NCI-H510A (cell line): ENCODE measurements at places on chromosomes 11 and 22.

GRCh38 chr11:62671236-62671607 is 251 bp upstream of the UQCC3 start:
- DNase-seq = no peak

DNA sequence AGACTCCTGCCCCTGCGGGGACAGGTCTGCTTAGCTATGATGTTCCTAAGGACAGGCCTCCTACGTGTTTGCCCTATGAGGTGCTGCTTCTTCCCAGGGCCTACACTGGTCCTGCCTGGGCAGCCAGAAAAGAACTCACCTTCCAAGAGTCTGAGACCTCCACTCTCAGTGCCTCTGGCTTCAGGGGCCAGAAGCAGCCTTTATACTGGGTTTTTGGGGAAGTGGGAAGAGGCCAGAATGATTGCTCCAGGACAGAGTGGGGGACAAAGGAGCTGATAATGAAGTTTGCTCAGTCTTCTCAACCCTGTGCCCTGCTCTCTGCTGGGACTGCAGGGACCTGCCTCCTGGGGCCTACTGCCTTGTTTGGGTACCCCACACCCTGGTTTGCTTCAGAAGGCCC is at the start of gene PRG3:
PRG3 (minus strand) TSS at position 176 of the 400 bp plus-strand sequence. CDS start 442 bp downstream, outside the sequence.
- DNase-seq = no peak

DNA sequence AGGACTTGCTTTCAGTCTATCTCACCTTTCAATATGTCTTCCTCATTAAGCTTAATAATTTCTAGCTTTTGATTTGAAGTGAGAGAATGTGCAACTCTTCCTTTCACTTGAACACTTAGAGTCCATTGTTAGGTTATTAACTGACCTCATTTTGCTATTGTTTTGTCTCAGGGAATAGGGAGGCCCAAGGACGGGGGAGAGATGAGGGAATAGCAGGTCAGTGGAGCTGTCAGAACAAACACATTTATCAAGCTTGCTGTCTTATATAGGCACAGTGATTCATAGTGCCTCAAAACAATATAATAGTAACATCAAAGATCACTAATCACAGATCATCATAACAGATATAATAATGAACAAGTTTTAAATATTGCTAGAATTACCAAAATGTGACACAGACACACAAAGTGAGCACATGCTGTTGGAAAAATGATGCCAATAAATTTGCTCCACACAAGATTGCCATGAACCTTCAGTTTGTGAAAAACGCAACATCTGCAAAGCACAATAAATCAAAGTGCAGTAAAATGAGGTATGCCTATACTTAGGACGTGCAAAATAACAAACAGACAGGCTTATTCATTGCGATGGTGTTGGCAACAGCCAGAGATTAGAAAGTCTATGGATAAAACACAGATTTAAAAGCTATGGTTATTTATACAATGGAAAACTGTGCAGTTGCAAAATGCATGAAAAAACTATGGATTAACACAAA is 106.3 kb upstream of the TEAD1 start:
- no peak for DNase-seq

DNA sequence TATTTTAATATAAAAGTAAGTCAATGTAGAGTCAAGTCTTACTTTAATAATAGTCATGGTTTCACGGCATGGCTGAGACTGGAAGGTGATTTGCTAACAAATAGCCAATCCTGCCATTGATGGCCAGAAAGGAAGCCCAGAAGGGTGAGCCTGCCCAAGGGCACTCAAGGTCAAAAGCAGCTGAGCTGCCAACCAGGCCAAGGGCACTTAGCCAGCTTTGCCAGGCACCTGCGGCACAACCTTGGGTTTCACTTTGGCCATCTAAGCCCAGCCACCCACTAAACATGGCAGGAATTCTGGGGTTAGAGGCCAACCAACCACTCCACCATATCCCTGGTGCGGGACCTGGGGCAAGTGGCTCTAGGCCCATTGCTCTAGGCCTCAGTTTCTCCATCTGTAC is 4.2 kb downstream of the LHFPL7 start:
- no peak for DNase-seq

DNA sequence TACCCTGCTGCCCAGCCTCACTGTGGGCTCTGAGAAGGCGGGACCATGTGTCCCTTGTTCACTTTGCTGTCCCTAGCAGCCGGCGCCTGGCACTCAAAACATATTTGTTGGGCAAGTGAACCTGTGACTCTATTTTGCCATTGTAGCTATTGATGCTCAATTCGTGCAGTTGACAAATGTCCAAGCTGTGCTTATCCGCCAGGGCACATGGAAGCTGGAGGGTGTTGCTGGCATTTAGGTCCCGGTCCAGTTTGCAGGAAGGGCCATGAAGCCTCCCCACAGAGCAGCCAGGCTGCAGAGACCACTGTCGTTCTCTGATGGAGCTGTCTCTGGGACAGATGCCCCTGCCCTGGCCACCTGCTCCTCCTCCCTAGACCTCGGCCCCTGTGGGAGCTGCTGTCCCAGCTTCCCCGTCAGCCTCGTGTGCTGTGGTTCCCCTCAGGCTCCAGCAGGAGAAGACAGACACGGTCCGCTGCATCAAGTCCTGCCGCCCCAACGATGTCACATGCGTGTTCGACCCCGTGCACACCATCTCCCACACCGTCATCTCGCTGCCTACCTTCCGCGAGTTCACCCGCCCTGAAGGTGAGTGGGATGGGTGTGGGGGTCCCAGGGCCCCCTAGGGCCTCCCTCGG is 71.5 kb downstream of the FBLN1 start:
- DNase-seq = no peak

DNA sequence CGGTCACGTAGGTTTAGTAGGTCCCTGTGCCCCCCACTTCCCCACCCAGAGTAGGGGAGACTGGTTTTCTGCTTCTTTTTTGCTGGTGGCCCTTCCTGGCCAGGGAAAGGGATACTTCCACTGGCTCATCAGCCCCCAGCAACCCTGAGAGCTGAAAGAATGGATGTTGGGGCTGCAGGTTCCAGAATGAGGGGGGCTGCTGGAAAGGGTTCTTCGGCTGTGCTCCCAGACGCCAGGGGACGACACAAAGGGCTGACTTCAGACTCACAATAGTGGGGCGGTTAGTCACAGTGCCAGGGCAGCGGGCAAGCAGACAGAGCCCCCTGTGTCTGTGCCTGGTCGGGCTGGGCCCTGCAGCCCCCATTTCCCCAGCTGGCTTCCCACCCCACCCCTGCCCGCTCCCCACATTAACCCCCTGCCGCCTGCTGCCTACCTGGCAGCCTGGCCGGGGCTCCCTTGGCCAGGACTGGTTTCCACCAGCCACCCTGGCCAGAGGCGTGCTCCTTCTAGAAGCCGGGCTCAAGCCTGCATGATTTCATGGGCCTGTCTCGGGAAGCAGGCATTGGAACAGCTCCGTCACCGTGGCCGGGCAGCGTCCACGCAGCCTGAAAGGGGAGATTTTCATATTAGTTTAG is 79.1 kb upstream of the WNT7B start:
- DNase-seq = no peak

DNA sequence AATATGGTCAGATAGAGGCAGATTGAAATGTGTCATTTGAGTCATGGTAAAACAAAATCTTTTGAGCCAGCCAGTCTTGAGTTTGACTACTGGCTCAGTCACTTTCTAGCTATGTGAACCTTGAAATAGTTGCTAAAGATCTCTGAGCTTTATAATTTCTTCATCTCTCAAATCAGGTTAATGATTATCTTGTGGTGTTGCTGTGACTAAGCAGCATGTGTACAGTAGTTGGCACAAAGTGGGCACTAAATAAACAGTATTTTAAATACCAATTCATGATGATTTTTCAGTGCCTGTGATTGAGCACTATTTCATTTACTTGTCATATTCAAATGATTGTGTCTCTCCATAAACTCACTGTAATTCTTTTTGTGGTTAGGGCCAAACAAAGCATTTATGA is 70.8 kb downstream of the RAB38 start:
- no peak for DNase-seq
